ENCODE measurements at places on chromosomes 1 and 21.

DNA sequence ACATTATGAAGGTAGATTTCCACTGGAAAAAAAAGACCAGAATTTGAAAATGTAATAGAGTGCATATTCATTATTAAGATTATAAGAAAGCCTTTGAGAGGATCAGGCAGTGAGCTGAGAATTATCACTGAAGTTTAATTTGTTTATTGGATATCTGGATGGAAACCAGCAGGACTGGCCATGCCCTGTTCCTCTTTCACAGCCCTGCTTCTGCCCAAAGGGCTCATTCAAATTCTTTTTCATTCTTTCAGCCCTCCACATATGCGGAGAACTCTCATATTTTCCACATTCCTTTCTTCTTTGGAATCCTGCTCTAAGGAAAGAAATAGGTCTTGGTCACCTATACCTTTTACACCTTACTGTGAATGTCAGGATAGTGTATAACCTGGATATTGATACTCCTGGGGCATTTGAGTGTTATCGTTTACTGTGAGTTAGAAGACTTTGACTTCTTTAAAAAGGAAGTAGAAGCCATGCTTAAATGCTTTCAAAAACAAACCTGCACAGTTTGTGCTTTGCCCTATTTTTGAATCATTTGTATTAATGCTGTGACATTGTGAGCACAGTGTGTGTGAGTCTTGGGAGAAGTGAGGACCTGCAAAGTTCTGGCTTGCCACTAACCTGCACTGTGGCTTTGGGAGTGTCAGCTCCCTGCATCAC lies 35.5 kb downstream of the ST6GALNAC3 start:
- no peak for DNase-seq

DNA sequence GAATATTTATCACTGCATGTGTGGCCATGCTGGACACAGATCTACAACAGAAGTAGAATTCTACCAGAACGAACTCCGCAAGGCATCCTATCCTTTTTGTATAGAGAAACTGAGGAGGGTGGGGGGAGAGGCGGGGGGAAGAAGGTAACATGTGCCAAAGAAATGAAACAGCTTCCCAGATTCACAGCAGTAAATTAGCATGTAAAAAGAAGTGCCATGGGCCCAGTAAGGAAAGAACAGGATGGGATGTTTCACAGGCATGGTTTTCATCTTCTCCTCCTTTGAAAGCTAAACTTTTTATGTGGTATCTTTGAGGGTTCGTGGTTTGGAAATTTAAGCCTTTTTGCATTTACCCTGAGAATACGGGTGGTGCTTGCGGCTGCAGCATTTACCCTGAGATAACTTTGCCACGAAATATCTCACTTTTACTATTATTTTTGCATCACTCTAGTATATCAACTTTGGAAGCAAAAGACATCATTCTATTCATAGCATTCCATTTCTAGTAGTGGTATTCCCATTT lies 168.9 kb downstream of the TPR start:
- DNase-seq: no peak

DNA sequence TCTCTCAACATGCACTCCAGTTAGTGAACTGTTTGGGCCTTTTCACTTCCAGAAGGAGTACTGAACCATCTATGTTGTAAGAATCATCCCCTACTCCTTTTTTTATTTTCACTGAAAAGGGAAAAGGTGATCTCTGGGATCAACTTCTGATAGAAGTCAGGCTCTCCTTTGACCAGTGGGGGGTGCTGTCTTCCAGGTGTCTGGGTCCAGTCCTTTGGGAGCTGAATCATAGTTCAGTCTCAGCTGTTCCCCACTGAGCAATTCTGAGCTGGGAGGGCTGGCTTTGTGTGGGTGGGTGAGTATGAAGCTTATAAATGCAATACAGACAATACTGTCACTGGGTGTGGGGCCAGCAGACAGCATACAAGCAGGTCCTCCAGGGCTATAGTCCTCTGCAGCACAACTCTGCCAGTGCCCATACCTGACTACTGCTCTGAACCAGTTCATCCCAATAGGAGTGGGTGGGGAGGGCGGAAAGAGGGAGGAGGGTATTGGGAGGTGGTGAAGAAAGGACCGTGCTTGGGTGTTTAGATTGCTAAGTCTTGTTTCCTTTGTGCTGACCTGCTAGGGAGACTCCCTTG lies 12.5 kb upstream of the SARS1 start:
- peak; percentile 86 for DNase-seq

- no peak for DNase-seq
These were observed 16.5 kb upstream of the CFHR5 start for GRCh38 chr1:196960854-196961253.

DNA sequence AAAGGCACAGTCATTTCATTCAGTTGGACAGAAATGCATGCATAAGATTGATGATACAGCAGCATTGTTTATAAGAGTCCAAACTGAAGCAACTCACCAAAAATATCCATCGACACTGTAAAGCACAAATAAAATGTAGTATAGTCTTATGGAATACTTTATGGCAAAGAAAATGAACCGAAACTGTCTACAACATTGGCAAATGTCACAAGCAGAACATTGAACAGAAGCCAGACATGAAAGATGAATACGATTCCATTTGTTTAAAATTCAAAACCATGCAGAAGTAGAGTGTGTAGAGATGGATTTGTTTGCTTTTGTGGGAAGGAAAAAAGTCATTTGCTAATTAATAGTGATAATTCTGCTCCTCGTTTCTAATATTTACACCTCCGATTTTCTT lies 7.5 kb upstream of the LEFTY1 start:
- no peak for DNase-seq

DNA sequence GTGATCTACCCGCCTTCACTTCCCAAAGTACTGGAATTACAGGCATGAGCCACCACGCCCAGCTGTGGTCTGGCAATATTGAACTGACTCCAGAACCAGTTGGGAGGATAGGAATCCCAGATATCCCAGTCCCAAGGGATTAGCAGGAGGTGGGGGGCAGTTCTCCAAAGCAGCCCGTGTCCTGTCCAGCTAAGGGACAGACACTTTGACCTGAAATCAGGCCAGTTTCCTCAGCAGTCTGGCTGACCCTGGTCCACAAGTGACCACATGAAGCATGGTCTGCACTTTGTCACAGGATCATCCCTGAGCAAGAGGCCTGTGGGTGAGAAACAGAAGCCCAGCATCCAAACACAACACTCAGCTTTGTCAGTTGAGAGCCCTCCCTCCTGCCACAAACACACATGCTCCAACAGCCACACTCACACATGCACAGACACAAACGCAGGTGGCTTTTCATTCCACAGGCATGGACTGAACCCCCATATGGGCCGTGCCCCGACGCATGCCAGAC lies 2.7 kb upstream of the FDPS start:
- DNase-seq: no peak

DNA sequence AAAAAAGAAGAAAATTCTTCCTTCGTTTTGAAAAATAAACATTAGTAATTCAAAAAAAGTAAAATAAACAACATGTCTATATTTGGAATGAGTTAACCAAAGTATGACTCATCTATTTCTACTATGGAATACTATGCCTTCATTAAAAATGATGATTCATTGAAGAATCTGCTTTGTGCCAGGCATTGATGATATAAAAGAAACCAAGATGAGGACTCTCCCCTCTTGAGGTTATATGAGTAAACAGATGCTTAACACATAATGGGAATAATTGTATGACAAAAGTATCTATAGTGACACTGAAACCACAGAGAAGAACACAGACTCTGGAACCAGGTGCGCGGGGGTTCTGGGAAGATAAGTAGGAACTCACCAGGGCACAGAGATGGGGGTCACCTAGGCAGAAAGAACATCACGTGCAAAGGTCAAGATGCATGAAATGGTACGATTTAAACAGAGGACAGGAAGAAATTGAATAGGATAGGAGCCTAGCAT lies 18.8 kb downstream of the ELF3 start:
- DNase-seq: peak; percentile 32

DNA sequence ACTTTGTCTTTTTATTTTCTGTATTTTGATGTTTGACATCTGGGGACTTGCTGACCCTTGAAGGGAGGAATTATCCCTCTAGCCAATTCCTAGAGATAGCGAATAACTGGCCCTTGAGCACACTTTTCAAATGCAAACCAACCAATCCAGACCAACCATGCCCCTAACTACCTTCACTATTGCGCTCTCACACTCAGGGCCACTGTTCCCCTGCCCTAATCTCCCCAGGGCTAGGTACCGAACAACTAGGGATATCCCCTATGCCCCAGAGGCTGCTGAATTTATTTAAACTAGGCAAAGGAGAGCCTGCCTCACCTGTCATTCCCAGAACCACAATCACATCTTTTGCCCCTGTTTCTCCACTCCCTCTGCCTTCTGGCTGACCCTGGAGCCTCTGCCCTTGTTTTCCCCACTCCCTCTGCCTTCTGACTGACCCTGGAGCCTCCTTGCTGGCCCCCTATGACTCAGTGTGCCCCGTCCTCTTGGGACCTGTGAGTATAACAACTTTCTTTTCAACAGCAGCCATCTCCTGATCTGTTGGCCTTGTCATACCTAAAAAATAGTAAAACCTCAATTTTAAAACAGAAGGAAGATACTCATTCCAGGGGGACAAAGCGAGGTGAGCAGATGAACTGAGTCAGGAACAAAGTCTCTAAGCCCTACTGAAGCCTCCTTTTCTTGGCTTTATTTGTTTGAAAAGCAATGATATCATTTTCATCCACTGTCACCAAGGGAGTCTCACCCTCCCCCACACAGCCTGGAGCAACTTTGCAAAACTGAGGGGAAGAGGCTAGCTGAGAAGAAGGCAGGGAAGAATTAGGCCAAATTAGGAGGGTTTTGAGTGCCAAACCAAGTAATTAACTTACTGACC lies 115.5 kb downstream of the NMNAT2 start:
- DNase-seq: no peak

- DNase-seq: no peak
These were observed 48.0 kb downstream of the DNAI4 start for GRCh38 chr1:66876664-66877063.

Measured in activated naive CD4-positive, alpha-beta T cell treated with anti-CD3 and anti-CD28 coated beads for 36 hours (primary cell).